ENCODE measurements at places on chromosomes 2 and 18.

DNA sequence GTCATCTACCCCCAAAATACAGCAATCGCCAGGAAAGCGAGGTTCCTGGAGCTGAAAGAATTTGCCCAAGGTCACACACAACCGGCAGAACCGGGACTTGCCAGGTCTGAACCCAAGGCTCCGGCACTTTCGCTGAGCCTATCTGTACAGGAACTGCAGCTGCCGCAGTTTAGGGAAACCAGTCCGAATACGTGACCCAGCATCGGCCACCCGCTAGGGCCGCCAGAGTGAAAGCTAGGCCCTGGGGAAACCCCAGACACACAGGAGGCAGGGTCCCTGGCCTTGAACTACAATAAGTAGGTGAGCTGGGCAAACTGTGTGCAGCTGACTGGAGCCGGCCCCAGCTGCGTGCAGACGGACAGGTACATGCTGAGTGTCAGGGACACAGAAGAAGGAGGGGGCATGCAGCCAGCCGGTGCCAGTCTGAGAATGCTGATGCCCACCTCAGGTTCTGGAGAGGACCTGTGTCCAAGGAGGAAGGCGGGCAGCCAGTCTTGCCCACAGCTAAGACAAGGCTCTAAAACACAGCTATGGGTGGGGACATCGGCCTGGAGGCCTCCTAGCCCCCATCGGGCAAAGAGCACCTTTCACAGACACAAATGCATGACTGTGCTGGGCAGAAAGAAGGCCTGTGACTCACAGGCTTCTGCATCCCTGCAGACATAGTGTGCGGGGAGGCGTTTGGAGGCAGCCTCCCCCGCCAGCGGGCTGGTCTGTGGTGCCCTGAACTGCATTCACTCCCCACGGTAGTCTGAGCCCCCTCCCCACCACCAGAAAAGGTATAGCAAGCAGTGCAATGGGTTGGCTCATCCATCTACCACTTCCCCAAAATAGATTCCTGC lies 107.4 kb upstream of the ID2 start:
- DNase-seq = no peak

DNA sequence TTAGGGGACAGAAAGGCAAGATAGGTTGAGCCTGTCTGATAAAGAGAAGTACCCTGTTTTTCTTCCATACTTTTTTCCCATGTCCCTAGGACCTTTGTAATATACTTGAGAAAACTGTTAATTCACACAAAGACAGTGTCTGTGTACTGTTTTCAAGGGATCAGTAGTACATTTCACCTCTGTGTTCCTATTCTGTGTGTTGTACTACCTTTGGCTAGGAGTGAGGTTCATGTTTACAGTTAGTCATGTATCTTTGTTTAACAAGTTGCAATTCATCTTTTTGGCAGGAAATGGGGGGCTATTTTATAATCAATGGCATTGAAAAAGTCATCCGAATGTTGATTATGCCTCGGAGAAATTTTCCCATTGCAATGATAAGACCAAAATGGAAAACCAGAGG lies 6.7 kb downstream of the POLR1B start:
- DNase-seq = no peak

DNA sequence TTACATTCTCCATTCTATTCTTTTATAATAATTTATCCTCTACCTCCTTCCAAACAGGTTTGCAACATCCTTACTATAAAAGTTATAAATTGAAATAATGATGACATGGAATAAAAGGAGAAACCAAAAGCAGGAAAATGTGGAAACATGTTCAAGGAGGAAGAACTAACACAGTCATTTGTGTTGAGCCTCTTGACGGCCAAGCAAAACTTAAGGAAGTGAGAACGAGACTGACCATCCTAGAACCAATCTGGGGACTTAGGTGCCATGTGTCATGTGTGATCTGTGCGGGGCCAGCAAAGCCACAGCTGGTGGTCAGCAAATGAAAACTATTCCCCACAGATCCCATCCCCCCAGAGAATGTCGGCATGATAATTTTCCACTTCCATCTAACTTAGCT lies 25.6 kb upstream of the FAM124B start:
- DNase-seq = no peak

DNA sequence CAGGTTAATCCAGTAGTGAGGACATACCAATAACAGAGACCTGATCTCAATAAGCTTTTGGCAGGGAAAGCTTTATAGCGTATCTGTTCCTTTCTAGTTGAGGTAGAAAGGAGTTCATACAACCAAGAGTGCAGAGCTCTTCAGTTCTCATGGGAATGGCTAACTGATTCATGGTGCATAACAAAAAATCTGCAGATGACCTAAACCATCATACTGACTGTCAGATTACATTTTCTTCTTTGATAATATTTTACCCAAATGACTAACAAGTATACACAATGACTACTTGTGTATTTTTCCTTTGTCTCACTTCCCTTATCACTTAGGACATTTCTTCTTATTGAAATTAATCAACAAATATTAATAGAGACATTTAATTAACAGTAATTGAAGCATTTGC lies 140.0 kb upstream of the SERTAD2 start:
- no peak for DNase-seq

GRCh38 chr2:1136067-1136466 lies 185.4 kb downstream of the SNTG2 start:
- DNase-seq = peak; percentile 13

- DNase-seq = no peak
These were observed 65.1 kb downstream of the MAPK4 start for GRCh38 chr18:50624981-50625380.

GRCh38 chr2:120854014-120854620 lies 118.4 kb downstream of the GLI2 start:
- no peak for DNase-seq

GRCh38 chr2:63590626-63591408 lies 2.1 kb downstream of the MDH1 start:
- DNase-seq = peak; percentile 10

GRCh38 chr2:127400533-127400896 lies 12.7 kb upstream of the MAP3K2 start:
- no peak for DNase-seq

- DNase-seq = no peak
These were observed 264.8 kb upstream of the FSIP2 start for GRCh38 chr2:185473838-185474237.

- no peak for DNase-seq
These were observed 22.1 kb downstream of the CHCHD5 start for GRCh38 chr2:112606547-112606946.

DNA sequence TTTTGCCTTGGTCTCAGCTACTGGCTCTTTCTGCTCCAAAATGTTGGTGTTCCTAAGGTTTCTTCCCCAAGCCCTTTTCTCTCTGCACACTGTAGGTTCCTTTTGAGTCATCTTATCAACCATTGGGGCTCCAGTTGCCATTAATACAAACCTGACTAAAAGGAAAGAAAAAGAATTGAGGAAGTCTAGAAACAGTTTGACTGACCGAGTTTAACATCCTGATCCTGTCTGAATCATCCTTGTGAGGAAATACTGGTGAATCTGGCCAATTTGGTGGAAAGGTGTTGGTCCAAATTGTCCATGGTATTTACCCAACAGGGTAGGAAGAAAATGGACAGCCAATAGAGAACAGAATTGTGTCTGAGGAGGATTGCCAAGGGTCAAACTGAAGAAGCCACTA lies 38.3 kb downstream of the CRYGD start:
- DNase-seq = no peak

DNA sequence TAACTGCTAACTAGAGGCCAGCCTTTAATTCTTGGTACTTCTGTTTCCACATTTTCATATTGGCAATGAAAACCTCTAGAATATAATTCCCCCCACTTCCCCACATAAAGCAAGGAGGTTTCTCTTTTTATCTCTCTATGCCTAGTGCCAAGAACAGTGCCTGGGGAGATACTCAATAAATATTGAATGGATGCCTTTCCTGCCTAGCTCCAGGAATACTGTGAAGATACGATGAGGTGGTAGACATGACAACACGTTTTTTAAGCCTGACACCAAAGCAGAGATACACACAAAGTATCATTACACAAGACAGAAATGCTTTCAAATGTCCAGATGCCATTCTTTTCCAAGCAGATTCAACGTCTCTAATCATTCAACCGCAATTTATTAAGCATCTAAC lies 535.5 kb downstream of the XIRP2 start:
- no peak for DNase-seq

DNA sequence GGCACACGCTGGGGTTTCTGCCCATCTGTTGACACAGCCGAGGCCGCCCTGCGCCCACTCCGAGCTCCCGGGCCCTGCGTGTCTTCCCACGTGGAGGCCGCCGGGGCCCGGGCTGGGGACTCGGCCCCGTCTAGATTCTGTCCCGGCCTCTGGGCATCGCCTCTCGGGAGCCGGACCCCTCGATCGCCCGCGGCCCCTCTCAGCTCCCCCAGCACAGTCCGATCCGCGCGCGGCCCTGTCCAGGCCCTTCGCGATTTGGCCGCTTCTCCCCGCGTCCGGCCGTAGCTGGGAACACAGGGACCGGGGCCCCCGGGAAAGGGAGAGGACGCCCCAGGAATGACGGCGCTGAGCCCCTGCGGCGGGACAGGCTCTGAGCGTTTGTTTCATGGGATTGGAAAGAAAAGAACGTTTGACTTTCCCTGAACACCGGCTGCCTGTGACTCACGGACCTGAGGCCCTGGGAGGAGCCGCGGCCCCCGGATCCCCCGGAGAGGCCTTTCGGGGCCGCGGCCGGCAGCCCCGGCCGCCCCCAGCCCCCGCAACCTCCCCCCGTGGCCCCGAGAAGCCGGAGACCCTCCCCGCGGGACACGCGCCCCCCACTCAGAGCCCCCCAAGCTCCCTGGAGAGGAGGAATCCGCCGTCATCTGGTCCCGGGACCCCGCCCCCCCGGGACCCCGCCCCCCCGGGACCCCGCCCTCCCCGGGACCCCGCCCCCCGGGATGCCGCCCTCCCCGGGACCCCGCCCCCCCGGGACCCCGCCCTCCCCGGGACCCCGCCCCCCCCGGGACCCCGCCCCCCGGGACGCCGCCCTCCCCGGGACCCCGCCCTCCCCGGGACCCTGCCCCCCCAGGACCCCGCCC lies 62.7 kb upstream of the CTDP1 start:
- no peak for DNase-seq

GRCh38 chr2:69616755-69617154 lies 26.8 kb downstream of the AAK1 start:
- DNase-seq = no peak

DNA sequence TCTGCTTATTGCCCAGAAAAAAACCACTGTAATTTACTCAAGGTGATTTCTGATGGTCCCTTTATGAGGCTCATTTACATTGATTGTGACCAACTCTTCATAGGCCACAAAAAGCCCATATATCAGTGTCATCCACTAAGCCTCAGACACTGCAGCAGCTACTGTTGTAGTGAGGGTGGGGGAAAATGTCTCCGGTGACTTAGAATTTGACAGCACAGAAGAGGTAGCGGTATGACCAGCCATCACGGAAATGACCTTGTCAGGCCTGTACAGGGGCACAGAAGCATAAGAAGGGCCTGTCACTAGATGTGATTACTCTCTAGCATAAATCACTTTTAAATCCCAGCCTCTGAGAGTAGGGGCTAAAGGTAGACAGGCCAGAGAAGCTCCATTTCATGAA lies 190.3 kb downstream of the PAX3 start:
- no peak for DNase-seq

GRCh38 chr2:174335988-174336500 lies 1.3 kb downstream of the SP9 start:
- DNase-seq = peak; percentile 75

- DNase-seq = no peak
These were observed 69.3 kb downstream of the NCKAP5 start for GRCh38 chr2:133498662-133499585.

DNA sequence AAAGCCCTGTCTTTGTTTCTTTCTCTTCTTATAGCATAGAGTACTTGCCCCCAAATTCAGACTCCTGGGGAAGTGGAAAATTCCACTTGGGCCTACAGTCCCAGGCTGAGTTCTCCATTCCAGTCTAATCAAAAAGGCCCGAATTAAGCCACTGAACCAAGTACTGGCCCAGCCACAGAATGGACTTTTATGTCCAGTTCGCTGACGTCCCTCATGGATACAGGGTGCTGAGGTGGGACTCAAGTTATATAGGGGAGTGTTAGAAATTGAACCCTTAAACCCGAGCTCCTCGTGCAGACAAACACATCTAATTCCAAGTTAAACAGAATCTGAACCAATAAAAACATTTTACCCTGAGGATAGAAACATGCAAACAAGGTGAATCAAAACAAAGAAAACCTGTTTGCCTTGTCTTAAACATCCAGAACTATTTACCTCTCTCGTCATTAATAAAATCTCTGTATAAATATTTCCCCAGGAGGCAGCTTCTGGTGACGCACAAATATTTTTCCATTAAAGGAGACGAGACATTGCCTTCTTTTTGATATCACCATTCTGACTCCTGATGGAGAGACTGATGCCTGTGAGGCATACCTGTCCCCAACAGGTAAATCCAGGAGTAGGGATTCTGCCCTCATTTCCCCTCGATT lies 136.8 kb upstream of the ARL4C start:
- DNase-seq = no peak

DNA sequence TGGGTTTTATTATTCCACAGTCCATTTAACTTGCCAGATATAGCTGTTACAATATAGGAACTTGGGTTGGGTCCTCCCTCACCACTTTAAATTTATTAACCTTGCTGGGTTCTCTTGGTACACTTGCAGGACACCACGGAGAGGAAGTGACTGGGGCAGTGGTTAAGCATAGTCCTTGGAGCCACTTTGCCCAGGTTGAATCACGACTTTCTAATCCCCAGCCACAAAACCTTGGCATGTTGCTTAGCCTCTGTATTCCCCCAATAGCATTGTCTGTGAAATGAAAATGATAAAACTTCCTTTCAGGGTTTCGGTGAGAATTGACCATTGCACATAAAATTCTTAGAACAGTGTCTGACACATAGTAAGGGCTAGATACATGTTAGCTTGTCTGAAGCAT lies 221.2 kb downstream of the IRS1 start:
- no peak for DNase-seq

DNA sequence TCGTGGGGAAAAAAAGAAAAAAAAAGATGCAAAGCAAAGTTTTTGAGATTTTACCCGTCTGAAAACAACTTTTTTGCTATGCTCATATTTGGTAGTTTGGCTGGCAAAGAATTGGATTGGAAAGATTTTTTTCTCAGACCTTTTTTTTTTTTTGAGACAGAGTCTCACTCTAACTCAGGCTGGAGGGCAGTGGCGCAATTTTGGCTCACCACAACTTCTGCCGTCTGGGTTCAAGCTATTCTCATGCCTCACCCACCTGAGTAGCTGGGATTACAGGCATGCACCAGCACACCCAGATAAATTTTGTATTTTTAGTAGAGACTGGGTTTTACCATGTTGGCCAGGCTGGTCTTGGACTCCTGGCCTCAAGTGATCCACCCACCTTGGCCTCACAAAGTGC lies 56.3 kb upstream of the TANC1 start:
- no peak for DNase-seq

GRCh38 chr2:74327627-74328026 lies 15.6 kb downstream of the SLC4A5 start:
- no peak for DNase-seq

- no peak for DNase-seq
These were observed 224.9 kb downstream of the INSIG2 start for GRCh38 chr2:118312969-118313756.

DNA sequence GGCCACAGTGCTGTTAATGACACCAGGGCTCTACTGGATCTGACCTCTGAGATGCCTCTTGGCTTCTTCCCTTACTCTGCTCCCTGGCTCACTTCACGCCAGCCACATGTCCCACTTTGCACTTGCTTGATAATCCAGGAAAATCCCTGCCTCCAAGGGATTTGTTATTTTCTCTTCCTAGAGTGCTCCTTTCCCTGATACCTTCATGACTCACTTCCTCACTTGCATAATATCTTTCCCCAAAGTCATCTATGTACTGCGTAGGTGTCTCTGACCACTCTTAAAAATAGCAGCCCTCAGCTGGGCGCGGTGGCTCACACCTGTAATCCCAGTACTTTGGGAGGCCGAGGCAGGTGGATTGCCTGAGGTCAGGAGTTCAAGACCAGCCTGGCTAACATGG lies 572.3 kb downstream of the PLCL1 start:
- DNase-seq = no peak

Data from NCI-H2081 (cell line).